ENCODE measurements at places on chromosomes 2 and 18.
A peak's percentile ranks its signal among the peaks of the same experiment; 100 is the strongest.

- peak; percentile 82 for DNase-seq
Measured at GRCh38 chr2:231709981-231710798, 1.9 kb downstream of the PTMA start.

- DNase-seq: no peak
Measured at GRCh38 chr18:50401888-50402287, 27.0 kb downstream of the SKA1 start.

- no peak for DNase-seq
Measured at GRCh38 chr18:28005164-28005563, 171.8 kb downstream of the CDH2 start.

DNA sequence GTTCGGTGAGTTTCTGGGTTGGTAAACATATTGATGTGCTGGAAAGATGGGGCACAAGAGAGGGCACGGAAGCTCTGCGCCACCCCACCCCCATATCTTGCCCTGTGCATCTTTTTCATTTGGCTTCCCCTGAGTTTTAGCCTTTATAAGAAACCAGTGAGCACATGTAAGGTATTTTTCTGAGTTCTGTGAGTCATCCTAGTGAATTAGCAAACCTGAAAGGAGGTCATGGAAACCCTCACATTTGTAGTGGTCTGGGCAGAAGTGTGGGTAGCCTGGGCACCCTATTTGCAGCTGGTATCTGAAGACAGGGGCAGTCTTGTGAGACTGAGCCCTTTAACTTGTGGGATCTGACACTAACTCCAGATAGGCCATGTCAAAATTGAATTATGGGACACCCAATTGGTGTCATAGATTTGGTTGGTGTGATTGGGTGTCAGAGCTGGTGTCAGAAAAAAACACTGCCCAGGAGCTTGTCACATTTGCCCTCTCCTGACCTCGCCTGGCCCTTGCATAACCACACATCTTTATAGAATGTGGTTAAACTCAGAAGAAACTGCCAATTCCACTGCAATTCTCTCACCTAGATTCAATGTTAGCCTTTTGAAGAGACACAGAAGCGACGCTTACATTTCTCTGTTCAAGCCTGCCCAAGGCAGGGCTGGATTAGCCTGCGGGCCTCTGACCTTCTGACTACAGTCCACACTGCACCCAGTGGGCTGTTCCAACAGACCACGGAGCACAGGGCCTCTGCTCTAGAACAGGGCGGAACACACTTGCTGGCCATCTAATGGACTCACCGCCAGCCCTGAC lies 12.0 kb upstream of the GALM start:
- peak; percentile 52 for DNase-seq

DNA sequence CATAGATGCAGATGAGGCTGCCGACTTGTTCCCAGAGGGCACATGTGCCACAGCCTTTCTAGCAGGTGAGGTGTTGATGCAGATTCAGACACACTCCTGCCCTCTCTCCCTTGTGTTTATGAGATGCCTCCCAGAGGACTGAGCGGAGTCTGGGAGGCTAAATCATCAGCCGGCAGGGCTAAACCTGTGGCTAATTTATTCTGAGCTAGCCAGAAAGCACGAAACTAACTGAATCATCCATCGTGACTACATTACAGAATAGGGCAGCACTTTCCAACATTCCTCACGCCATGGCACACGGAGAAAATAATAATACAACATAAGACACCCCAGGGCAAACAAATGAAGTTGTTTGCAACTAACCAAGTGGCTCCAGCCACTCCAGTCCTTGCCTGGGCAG lies 101.7 kb upstream of the FZD7 start:
- no peak for DNase-seq

- DNase-seq: no peak
Measured at GRCh38 chr2:172425336-172425735, 2.0 kb upstream of the ITGA6 start.

DNA sequence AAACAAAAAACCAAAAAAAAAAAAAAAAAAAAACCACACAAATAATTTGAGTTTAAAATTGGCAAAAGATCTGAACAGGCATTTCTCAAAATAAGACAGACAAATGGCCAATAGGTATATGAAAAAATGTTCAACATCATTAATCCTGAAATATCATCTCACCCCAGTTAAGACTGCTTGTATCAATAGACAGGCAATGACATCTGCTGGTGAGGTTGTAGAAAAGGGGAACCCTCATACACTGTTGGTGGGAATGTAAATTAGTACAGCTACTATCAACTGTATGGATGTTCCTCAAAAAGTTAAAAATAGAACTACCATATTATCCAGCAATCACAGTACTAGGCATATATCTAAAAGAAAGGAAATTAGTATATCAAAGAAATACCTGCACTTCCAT lies 523.1 kb downstream of the XIRP2 start:
- no peak for DNase-seq

GRCh38 chr18:79965119-79965902 lies 868 bp downstream of the HSBP1L1 start:
- DNase-seq: no peak

All from stimulated activated CD4-positive, alpha-beta T cell treated with anti-CD3 and anti-CD28 coated beads, Interleukin-15, amount 100 ng/mL, for 1 hour (primary cell).